Lung (tissue), 17 donors: ENCODE measurements at places on chromosomes 7 and 10. TPM values are rescaled to one million over a fixed set of nuclear protein-coding genes. Genes with fewer than 3 reads are reported as not detected.

The MTERF1 gene
- 19.3 TPM for total RNA-seq

GRCh38 chr10:88582806-88583583 is at the start of gene RNLS:
RNLS (minus strand) TSS chr10:88583318.
- H3K4me1 ChIP-seq, result no peaks in the 10 kb centered on the region
- H3K27me3 ChIP-seq, result no peaks in the 10 kb centered on the region
- H3K27ac ChIP-seq, result peak within 1 kb of the TSS; percentile 79

- no peak for DNase-seq
- no peaks in the 10 kb centered on the region for H3K27me3 ChIP-seq
- no peak overlapping the region for H3K4me3 ChIP-seq
Observed at GRCh38 chr7:127666602-127667001, 14.6 kb downstream of the SND1 start.

- no peaks in the 10 kb centered on the region for H3K36me3 ChIP-seq
- no peak for DNase-seq
- no peak overlapping the region for H3K4me3 ChIP-seq
- H3K4me1 ChIP-seq, result no peaks in the 10 kb centered on the region
- no peaks in the 10 kb centered on the region for H3K27me3 ChIP-seq
Observed at GRCh38 chr7:154532771-154533170, 470.2 kb downstream of the PAXIP1 start.

DNA sequence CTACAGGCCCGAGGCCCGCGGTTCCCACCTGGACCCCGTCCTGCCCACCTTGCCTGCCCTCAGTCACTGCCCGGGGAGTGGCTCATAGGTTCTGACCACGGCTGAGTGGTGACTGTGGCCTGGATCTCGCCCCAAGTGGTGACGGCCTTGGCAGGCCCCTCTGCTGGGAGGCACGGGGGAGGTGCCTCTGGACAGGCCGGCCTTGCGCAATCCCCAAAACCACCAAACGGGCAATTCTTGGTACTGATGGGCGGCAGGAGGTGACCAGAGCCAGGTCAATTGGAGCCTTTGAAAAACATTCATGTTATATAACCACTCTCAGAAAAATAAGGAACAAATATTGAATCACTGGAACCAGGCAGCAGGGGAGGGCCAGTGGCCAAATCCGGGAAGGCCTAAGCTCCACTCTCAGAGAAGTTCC is 83.4 kb downstream of the PRKAG2 start:
- H3K27me3 ChIP-seq, result no peaks in the 10 kb centered on the region
- H3K36me3 ChIP-seq, result no peaks in the 10 kb centered on the region
- peak overlapping the region; percentile 53 for H3K27ac ChIP-seq
- peaks cover 10% of the 10 kb centered on the region for H3K4me1 ChIP-seq
- no peak overlapping the region for H3K4me3 ChIP-seq

DNA sequence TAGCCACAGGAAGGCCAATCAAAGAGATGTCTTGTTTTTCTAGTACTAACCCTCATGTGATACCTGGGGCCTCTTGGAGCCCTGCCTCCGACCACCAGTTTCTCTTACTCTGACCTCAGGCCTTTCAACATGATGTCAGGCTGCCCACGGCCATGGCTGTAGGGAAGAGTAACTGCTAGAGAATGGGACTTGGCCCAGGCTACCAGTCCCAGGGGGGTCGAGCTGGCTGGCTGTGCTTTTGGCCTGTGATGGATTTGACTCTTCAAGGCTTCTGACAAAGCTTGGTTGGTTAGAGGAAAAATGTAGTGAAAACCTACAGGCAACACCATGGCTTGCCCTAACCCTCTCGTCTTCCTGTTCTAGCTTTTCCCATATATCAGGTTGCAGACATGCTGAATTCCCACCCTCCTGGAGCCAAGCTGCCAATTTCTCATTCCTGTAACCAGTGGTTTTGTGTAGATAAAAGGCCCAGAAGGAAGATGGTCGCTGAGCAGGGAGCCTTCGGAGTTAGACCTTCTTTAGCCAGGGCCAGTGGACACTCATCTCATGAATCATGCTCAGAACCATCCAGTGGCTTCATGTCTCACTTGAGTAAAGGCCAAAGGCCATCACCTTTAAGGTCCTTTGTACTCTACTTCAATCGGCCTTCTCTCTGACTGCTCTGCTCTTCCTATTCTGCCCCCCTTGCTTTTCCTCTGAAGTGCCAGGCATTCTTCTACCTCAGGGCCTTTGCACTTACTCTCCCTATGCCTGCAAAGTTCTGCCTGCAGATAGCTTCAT is 19.7 kb downstream of the SUFU start:
- H3K36me3 ChIP-seq, result peaks cover 14% of the 10 kb centered on the region
- H3K4me3 ChIP-seq, result no peak overlapping the region

The SFRP5 gene
- total RNA-seq, result 12.8 TPM

The DPYSL4 gene
- total RNA-seq, result 1.1 TPM

The HMX2 gene
- total RNA-seq, result not detected
